ENCODE measurements at places on chromosomes 13 and 19.

GRCh38 chr19:51121257-51121656 is 3.4 kb upstream of the SIGLEC9 start:
- no peak for DNase-seq

DNA sequence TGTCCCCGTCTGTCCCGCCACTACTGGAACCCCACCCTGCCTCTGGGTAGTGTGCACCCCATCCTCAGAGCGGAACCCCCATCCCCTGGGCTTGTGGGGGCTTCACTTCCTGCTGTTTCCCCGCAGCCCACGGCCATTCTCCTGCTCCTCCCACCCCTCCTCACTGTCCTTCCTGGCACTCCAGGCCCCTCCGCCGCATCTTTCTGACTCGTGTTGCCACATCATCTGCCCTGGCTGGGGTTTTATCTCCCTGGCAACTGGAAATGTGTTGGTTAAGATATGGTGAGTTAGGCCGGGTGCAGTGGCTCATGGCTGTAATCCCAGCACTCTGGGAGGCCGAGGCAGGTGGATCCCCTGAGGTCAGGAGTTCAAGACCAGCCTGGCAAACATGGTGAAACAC is 37.3 kb downstream of the KDM4B start:
- DNase-seq, result no peak

- peak; percentile 26 for DNase-seq
These were observed 19.6 kb downstream of the TMEM150B start for GRCh38 chr19:55305491-55305890.

GRCh38 chr13:24165746-24166145 is 5.2 kb downstream of the SPATA13 start:
- DNase-seq, result no peak

DNA sequence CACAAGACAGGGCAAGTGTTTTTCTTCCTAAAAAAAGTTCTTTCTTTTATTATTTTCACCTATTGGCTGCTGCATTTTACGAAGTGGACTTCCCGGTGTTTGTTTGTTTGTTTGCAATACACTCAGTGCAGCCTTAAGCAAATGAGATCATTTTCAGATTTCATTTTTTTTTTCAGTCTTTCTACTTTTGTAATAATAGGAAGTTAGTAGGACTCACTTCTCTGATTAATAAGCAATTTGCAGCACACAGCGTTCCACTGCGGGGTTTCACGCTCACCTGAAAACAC is 128.3 kb downstream of the STK24 start:
- no peak for DNase-seq

DNA sequence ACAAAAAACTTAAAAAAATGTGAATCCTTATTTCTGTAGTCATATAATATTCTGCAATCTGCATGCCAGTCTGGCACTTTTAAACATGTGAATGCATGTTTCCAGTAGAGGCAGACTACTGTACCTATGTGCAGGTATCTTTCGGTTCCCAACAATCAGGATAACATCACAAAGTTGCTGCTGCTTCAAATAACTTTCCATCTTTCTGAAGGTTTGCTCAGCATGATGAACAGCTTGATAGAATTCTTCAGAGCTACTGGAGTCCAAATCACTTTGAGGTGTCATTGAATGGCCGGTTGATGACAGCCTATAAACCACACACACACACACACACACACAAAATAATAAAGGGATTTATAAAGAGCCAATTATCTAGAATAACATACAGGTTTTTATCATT is 132.1 kb upstream of the ATXN8OS start:
- DNase-seq, result no peak

DNA sequence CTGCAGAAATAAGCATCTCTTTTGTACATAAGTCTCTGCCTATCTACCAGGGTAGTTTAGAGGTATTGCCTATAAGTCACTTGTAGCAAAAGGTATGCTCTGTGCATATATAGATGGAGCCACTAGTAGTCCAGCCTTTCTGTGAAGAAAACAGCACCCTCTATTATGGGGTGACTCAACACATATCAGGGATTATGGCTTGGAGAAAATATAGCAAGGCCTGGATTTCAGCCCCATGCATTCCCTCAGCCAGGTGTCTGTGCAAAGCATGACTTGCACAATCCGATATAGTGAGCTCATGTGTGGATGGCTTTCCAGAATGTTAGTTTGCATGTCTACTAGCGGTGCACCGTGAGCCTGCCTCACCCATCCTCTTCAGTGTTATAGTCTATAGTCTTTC is 13.4 kb upstream of the NALCN start:
- DNase-seq, result no peak

GRCh38 chr19:42440357-42441048 is 2.2 kb downstream of the CXCL17 start:
- DNase-seq, result peak; percentile 66

DNA sequence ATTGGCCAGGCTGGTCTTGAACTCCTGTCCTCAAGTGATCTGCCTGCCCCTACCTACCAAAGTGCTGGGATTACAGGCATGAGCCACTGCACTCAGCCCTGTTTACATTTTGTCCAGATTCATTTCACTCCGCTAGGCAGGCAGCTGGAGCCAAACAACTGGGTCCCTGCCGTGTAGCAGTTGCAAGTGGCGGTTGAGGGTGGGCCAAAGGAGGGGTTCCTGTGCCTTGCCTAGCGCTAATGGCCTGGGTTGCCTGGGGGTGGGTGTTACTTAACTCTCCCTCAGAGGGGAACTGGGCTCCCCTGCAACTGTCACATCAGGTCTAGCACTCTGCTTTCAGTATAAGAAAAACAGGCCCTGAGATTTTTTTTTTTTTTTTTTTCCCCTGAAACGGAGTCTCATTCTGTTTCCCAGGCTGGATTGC is 7.4 kb downstream of the ACP5 start:
- DNase-seq, result no peak

DNA sequence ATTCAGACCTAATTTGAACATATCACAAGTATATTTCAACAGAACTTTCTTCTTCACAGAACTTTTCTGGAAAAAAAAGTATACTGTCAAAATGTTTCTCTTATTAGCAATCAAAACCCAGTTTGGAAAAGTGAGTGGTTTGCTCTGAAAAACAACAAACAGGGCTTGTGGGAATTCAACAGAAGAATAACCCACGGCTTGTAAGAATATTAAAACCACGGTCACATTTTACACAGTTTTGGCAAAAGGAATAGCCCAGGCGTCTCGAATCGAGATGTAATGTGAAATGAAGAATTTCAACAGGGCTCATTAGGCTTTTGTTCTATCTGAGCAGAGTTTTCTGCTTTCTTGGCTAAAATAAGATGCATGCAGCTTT is 70.7 kb downstream of the COL4A2 start:
- DNase-seq, result no peak

DNA sequence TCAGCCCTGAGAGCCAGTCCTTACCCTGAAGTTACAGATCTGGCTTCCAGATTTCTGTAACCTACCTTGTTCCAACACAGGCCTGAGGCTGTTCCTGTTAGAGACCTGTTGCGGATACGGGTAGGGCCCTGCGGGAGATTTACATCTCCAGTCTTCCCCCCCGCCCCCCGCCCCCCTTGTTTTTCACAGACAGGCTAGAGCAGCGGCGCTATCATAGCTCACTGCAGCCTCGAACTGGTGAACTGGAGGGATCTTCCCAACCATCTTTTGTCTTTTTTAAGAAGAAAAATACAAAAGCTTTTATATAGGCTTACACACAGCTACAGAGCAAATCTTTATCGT is 10.6 kb upstream of the CEACAM21 start:
- DNase-seq, result no peak

GRCh38 chr13:30410705-30411125 is 11.6 kb upstream of the UBE2L5 start:
- no peak for DNase-seq
